NCI-H187 (cell line): ENCODE measurements at places on chromosomes 5 and 9.
A peak's percentile ranks its signal among the peaks of the same experiment; 100 is the strongest.

DNA sequence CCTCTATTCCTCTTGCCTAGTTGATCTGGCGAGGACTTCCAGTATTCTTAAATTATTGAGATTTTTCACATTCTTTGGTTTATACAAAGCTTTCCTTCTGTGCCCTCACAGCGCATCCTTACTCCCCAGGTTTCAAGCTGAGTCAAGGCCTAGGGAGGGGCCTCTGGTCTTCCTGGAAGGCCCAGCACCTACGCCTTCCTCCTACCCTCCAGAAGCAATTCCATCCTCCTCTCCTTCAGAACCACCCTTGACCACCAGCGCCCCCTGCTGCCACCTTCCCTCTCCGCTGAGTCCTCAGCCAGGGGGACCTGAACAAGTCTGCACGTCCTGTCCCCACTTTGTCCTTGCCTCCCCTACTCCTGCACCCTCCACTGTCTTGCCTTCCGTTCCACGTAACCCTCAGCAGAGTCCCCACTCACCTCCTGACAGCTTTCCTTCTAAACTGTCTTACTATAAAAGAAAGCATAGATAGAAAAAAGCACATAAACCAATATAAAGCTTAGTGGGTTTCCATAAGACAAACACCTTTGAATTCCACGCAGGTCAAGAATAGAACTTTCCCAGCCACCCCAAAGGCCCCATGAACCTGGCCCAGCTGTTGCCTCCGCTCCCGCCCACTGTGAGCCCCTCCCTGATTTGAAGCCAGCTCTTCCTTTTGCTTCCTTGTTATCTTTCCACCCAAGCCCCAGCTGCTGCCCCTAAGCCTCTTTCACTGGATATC lies 63.0 kb upstream of the CTSL start:
- DNase-seq = no peak

DNA sequence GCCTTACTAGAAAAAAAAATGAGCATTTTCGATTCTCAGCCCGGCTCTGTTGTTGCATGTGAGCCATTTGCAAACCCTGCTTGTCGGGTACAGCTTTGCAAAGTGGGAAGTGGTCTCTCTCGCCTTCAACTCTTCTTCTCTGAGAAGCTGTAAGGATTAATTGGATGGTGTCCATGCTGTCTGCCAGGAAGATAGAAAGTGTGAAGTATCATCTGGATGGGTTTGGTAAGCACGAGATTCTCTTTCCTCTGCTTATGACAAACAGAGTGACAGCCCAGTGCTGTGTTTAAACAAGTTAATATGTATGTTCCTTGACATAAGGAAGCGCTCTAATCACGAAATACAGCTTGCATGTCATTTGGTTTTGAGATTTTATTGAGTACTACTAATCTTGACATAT lies 109.1 kb upstream of the SPATA31D4 start:
- DNase-seq = no peak

GRCh38 chr5:111488353-111488752 lies 24.0 kb downstream of the STARD4 start:
- no peak for DNase-seq

GRCh38 chr5:72722792-72723452 lies 93.5 kb upstream of the TNPO1 start:
- DNase-seq = no peak

DNA sequence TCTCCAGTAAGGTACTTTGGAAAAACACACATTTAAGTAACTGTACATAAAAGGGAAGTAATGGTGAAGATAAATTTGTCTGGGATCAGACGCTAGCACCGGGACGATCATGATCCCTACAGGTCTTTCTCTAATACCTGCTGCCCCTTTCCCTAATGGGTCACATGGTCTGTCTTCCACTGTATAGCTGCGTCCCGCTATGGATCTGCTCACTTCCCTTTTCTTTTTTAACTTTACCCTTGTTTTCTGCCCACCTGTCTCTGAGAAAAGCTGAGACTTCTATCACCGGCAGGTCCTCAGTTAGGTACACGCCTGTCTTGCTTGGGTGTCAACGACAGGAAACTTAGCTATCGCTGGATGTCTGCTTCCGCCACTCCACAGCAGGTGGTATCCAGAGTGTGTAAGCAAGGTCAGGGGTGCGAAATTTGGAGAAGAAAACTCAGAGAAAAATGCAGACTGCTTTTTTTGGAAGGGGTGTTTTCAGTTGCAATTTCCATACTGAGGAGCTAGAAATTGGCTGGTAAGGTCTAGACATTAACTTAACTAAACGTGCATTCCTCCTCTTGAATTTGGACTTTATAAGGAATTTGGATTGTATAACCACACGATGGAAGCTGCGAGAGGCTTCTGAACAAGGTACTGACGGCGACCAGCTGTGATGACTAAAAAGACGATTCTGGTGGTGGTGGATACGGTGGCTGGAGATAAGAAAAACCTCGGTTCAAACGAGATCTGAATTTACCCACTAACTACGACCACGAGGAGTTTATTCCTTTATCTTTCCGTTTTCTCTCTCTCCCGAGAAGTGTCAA lies 1.1 kb upstream of the ICE1 start:
- DNase-seq = no peak

DNA sequence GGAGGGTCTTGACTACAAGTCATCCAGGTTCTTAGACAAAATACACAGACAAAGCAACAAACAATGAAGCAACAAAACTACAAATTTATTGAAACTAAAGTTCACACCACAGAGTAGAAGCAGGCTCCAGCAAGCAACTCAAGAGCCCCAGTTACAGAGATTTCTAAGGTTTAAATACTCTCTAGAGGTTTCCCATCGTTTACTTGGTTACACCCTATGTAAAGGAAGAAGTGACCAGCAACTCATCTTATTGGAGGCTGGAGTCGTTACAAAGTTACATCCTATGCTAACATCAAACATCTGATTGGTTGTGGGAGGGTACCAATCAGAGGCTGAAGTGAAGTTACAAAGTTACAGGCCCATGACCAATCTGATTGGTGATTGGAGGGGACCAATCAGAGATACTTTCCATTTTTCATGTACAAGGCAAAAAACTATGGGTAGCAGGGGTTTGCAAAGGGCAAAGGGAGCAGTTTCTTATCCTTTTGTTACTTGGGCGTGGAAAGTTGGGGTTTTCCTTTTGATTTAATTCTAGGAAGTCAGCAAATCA lies 2292.6 kb upstream of the C9orf72 start:
- DNase-seq = no peak

DNA sequence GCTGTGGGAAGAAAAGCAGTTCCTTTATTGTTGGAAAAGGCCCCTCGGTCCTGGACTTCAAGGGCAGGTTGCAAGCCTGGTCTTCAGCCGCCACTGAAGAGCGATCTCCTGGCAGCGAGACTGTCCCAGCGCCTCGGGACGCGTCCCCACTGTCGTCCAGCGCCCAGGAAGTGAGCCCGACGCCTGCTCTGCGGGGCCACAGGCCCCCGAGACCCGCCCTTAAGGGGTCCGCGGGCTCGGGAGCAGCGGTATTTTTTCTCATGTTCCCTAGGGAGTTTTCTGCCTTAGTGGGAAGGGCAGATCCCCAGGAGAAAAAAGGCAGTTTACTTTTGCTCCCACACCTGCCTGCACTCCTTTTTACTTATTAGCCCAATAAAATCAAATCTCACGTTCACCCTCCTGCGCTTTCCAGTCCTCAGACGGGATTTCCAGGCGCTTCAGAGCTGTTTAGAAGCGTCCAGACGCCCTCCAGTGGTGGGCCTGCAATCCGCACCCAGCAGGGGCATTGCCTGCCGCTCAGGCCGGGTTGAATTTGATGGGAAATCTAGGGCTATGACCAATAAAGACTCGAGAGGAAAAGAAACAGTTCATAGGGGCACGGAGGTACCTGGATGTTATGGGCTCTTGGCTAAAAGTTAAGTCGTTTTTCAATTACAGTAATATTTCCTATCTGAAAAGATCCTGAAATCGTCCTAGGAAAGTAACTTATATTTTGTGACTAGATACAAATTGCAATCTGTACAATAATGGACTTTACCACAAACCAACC lies 2.8 kb upstream of the EFNA5 start:
- peak; percentile 47 for DNase-seq

GRCh38 chr5:75664979-75665378 lies 52.3 kb downstream of the POC5 start:
- no peak for DNase-seq

DNA sequence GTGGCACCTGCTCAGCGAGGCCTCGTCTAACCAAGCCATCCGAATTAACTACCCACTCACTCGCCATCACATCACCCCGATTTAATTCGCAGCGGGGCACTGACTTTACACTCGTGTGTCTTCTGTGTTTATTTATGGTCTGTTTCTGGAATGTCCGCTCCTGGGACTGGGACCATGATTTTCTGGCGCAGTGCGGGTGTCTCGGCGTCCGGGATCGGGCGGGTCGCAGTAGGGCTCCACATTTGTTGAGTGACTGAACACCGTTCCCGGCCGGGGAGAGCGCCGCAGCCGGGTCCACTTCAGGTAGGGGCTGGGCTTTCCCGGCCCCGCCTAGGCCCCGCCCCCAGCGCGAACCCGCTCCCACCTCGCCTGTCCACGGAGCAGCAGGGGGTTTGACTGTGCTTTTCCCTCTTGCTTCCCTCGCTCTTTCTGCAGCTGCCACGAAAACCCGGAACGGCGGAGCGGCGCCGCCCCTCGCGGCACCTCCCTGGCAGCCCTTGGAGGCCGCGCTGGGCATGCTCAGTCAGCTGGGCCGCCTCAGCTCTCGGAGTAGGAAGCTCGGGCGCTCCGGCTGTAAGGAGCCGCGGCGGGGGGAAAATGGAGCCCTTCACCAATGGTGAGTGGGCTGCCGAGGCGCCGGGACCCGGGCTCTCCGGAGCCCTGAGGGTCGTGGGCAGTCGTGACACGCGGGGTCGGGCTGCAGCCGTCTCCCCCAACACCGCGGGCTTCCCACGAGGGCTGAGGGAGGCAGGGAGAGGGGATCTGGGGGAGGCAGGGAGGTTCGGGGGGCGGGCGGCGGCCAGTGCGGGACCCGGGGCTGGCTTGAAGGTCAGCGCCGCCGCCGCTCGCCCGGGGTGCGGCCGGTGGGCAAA lies at the start of gene LNPEP:
Gene LNPEP, plus strand, starts transcription at position 522 of the 872 bp plus-strand sequence. Its CDS starts 76 bp downstream, at position 598.
- peak; percentile 98 for DNase-seq

GRCh38 chr5:180652771-180653170 lies 3.4 kb upstream of the FLT4 start:
- DNase-seq = no peak

DNA sequence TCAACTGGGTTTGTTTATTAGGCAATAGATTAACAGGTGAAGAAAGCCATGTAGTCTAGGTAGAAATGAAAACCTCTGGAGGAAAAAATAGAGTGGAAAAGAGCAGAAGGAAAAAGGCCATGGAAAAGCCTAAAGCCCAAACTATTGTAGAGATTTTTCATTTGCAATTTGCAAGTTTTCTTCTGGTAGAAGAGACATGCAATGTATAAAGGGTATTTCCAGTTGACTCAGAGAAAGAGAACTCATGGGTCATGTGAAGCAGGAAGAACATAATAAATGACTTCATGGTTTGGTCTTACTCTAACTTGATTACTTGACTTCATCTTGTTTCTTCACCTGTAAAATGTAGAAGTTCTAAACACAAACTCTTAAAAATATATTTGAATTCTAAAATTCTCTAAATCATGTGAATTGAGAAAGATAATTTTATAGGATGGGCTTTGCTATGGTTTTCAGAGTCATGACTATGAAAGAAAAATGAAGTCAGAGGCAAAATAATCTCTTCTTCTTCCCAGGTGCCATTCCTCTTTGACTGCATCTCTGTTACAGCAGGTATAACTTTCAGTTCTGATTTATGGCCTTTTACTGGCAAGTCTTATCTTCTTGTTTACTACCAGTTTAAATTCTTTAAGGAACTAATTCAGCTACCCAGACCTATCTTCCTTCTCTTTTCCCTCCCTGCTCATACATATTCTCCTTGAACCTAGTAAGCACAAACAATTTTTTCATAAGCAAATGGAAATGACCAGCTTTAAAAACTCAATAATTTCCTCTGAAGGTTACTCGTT lies 47.7 kb upstream of the TMC1 start:
- DNase-seq = no peak

DNA sequence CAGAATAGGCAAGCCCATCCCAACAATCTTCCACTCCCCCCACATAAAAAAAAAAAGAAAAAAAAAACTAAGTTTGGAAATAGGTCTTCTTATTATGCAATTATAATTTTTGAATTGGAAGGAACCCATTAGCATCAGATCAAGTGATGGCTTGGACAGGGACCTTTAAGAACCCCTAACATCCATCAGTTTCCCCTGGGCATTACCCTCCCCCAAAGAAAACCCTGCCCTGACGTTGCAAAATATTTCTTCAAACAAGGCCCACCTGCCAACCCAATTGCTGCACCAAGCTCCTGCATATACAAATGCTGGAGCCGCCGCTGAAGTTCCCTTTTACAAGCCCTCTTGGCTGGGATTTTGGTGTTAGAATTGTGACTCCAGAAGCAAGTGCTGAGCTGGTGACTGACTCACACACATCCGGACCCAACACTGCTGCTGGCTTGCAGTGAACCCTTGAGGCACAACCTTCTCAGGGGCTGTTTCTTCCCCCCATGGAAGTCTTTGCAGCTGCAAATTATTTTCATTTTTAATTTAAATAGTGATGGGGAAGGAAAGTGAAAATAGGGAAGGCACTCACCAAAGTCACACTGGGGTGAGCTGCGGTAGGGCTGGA lies 56.1 kb upstream of the AFAP1L1 start:
- no peak for DNase-seq

DNA sequence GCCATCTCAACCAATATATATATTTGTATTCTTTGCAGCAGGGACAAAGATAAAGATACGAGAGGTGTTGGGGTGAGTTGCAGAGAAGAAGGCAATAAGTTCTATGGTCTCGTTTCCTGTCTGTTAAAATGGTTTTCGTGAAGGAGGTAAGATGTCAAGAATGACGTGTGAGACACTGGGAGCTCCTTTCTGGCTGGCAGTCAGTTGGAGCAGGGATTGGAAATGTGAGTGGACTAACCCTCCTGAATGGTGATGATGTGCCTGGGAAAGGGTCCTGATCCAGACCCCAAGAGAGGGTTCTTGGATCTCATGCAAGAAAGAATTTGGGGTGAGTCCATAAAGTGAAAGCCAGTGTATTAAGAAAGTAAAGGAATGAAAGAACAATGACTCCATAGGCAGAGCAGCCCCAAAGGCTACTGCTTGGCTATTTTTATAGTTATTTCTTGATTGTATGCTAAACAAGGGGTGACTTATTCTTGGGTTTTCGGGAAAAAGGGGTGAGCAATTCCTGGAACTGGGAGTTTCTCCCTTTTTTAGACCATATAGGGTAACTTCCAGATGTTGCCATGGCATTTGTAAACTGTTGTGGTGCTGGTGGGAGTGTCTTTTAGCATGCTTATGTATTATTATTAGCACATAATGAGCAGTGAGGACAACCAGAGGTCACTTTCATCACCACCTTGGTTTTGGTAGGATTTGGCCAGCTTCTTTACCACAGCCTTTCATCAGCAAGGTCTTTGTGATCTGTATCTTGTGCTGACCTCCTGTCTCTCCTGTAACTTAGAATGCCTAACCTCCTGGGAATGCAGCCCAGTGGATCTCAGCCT lies 53.7 kb downstream of the SPATA31C2 start:
- DNase-seq = no peak

GRCh38 chr9:127612939-127613582 lies 984 bp downstream of the STXBP1 start:
- DNase-seq = no peak

GRCh38 chr5:137220523-137220927 lies 278.6 kb downstream of the SPOCK1 start:
- DNase-seq = peak; percentile 4

GRCh38 chr9:27634879-27635278 lies 61.6 kb upstream of the C9orf72 start:
- no peak for DNase-seq

GRCh38 chr5:8598996-8599395 lies 730.0 kb downstream of the MTRR start:
- DNase-seq = no peak

GRCh38 chr9:127664678-127665507 lies 41.9 kb upstream of the CFAP157 start:
- no peak for DNase-seq
